Activated CD4-positive, alpha-beta T cell treated with anti-CD3 and anti-CD28 coated beads for 36 hours (primary cell): ENCODE measurements at places on chromosomes 1 and 21. TPM values are rescaled to one million over a fixed set of nuclear protein-coding genes. Genes with fewer than 3 reads are reported as not detected.

DNA sequence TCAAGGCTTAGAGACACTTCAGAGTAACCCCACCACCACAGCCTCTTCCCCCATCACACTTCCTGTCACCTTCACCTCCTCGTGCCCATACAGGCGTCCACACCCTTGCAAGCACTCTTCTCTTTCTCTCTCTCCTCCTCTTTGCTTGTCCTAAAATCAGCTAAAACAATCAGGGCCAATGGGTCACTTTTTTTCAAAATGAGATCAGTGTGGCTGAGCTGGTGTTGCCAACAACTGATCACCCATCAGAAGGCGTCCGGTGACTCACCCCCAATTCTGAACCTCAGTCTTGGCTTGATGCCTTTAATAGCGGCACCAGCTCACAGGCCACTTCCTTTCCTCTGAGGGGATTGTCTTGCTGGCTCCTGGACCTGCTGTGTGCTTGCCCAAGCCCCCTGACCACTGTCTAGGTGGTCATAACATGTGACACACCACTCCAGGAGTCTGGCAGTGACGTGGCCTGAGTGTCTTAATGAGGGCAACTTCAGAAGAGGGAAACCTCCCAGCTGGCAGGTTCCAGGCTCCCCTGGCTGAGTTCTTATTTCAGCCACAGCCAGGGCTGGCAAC is 1.6 kb downstream of the DRAXIN start:
- DNase-seq, result peak; percentile 67

SMIM12 gene
- total RNA-seq, result 42.4 TPM

DNA sequence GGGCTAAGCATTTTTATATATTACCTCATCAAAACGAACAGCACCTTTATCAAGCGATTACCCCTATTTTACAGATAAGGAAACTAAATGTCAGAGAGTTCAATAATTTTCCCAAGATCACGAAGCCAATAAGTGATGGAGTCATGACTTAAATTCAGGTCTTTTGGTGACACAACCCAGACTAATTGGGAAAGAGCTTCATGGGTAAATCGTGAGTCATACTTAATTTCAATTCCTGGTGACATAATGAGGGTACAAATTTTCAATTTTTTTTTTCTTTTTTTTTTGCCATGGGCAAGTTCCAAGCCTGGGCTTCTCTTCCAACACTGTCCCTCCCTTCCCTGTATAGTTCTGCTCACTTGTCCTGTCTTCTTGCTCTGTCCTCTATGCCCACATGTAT is 30.1 kb upstream of the IL10 start:
- DNase-seq, result no peak

GRCh38 chr1:228770779-228771223 is 35.5 kb downstream of the RHOU start:
- DNase-seq, result no peak

FAM89A gene
- total RNA-seq, result 14.5 TPM

- DNase-seq, result no peak
Observed at GRCh38 chr1:154861607-154862094, 8.4 kb downstream of the KCNN3 start.

NKAIN1 gene
- not detected for total RNA-seq

DNA sequence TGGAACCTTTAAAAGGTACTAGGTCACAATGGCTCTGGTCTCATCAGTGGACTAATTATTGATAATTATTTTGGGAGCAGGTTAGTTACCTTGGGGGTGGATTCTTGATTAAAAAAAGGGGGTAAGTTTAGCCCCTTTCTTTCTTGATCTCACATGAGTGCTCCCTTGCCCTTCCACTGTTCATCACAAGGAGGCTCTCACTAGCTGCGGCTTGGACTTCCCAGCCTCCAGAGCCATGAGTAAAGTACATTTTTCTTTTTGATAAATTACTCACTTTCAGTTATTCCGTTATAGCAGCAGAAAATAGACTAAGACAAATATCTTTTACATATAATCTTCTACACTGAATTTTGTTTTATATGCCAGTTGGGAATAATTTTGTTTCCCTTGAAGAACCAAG is 254.8 kb upstream of the DEPDC1 start:
- DNase-seq, result no peak

PLXNA2 gene
- not detected for total RNA-seq

GRCh38 chr1:92877792-92878191 is 46.0 kb downstream of the RPL5 start:
- DNase-seq, result no peak

DNA sequence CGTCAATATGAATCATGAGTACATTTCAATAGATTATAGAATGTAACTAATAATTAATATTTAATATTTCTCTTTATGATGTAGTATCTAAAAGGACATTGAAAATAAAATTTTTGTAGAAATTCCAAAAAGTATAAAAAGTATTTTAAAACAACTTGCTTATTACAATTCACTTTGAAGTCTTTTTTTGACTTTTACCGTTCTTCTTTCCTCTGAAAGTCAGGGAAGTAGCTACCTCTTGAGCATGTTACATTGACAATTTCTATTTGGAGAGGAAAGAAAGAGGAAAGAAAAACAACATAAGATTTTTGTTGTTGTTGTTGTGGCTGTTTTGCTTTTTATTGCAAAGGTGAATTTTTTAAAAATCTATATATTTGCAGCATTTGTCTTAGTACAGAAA is 1.3 kb downstream of the PTPRC start:
- DNase-seq, result no peak

DNA sequence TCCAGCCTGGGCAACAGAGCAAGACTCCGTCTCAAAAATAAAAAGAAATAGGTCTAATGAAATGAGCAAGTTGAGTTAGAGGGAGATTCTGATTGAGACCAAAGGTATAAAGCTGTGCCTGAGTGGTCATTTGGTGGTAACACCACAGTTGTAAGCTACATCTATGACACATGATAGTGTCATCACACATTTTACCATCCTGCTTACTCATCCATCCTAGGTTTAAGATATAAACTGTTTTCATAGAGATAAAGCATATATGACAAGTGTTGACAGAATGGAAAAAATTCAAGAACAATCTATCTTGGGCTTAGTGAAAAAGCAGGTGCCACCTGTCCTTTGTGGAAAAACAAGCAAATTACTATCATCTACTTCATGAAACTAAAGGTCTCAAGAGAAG is 7.1 kb upstream of the CFAP141 start:
- no peak for DNase-seq

ST3GAL3 gene
- total RNA-seq, result 20.9 TPM

DNA sequence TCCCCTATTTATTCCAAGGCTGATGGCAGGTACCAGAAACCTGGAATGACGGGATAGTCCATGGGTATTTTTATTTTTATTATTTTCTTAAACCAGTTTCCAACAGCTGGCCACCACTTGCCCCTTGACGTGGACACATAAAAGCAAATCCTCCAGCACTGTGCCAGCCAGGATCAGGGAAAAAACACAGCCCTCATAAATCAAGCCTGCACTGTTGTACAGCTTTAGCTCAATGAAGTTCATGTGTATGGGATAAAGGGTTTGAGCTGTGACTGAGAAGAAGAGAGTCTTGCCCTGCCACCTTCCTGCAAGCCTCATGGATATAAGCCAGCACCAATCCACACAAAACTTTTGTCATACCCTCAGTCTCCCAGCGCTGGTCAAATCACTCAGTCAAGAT is 303.8 kb upstream of the SPAG17 start:
- no peak for DNase-seq

- no peak for DNase-seq
Observed at GRCh38 chr21:20902511-20902910, 95.7 kb upstream of the NCAM2 start.

TEX38 gene
- not detected for total RNA-seq
